ENCODE measurements at places on chromosomes 4 and X. TPM values are rescaled to one million over a fixed set of nuclear protein-coding genes. Genes with fewer than 3 reads are reported as not detected.
A peak's percentile ranks its signal among the peaks of the same experiment; 100 is the strongest.

- DNase-seq = peak; percentile 75
Observed at GRCh38 chrX:19677121-19677520, 161.8 kb upstream of the MAP3K15 start.

DNA sequence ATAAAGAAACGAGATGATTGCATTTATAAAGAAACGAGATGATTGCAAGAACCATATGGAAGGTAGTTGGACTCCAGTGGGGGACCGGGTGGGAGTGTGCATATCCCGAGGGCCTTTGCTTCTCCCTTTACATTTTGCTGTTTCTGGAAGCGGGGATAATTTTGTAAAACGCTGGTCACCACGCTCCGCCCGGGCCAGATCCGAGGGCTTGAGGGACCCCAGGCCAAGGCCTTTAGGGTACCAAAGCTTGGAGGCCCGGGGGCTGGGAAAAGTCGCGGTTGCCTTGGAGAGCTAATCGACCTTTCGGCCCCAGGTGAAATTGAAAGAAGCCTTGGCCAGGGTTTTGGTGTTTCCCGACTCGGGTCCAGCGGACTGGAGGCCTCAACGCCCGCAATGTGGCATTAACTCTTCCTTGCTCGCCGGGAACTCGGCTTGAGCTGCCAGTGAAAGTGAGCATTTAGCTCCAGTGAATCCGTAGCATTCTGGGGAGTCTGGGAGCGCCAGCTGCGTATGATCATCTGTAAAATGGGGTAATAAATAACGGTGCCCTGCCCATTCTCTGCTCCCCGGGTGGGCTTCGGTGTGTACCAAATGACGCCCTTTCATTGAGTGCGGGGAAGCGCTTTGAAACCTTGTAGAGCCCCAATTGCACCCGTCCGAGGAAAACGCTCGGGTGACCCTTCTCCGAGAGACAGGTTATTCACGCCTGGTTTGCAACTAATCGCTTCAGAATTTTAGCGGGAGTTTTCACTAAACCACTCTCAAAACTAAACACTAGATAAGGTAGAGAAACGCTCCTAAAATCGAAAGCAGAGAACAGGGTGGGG lies 4.5 kb downstream of the NKX3-2 start:
- no peak for DNase-seq

GRCh38 chr4:159497936-159498335 lies 395.1 kb downstream of the RAPGEF2 start:
- no peak for DNase-seq

DNA sequence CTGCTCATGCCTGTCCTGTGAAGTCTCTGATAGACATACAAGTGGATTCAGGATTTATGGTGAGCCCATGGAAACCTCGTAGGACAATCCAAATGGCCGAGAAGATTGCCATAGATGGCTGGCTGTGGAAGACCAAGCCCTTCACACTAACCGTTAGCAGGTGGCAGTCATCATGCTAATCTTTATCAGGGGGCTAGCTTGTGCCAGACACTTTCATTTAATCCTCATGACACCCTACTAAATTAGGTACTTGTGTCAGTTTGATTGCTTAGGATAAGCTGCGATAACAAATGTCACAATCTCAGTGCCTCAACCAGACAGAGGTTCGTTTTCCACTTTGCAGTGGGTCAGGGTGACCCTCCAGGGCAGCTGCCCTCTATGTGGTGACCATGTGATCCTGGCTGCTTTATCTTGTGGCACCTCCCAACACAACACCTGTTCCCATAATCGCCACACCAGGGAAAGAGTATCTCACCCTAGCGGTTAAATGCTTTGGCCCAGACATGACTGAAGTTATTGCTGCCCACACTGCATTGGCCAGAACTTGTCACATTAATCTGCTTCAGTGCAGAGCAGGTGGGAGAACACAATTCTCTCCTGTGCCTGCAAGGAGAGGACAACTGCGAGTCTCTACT lies 60.8 kb downstream of the REPS2 start:
- DNase-seq = peak; percentile 51

DNA sequence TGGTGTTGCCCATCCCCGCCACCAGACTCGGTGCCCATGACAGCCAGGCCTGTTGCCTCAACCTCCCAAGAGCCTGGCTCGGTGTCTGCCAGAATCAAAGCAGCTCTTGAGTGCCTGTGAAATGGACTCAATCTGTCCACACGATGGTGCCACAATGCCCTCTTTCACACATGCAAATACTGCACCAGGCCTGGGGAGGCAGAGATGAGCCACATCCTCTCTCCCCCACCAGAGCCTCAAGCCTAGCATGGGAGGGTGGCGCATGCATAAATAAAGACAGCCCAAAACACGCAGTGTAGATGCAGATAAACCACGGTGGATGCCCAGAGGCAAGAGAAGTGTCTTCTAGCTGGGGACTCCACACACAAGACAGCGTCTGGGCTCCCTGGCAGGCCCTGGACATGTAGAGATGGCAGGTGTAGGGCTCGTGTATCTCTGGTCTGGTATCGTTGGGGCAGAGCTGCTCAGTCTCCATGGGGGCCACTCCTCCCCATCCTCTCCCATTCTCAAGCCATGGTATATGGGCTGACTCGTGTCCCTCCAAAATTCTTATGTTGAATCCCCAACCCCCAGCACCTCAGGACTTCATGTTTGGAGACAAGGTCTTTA lies 65.6 kb downstream of the JAKMIP1 start:
- DNase-seq = peak; percentile 28

GRCh38 chr4:48777739-48778138 lies 2.3 kb downstream of the FRYL start:
- DNase-seq = no peak

DNA sequence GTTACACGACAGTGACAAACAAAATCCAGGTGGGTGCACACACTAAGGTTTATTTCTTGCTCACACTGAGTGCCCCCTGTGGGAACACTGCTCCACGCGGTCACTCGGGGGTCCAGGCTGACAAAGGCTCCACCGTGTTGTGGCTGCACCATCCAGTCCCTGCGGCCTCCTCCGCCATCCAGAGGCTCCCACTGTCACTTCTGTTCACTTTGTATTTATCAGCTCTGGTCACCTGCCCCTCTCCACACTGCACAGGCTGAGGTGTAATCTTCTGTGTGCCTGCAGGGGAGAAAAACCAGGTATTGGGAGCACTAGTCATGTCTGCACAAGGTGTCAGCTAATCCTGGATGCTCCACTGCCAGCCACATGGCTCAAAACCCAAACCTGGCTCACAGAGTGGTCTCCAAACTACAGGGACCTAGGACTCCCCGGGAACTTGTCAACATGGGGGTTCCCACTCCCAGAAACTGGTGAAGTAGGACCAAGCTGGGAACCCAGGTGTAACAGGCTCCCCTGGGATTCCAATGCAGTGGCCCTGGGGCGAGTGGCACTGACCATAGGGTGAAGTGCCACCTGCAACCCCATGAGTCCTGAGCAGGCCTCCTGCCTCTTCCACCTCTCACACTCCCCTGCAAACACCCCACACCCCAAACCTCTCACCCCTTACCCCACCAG lies 25.5 kb downstream of the HMX1 start:
- DNase-seq = no peak

GRCh38 chr4:56790691-56791091 lies 30.8 kb downstream of the SPINK2 start:
- DNase-seq = no peak

- DNase-seq = no peak
Observed at GRCh38 chr4:16230308-16230707, 4.0 kb upstream of the TAPT1 start.

- DNase-seq = no peak
Observed at GRCh38 chrX:32514986-32515385, 696.4 kb downstream of the DMD start.

GRCh38 chr4:85676850-85677590 lies 202.1 kb downstream of the ARHGAP24 start:
- peak; percentile 8 for DNase-seq

DNA sequence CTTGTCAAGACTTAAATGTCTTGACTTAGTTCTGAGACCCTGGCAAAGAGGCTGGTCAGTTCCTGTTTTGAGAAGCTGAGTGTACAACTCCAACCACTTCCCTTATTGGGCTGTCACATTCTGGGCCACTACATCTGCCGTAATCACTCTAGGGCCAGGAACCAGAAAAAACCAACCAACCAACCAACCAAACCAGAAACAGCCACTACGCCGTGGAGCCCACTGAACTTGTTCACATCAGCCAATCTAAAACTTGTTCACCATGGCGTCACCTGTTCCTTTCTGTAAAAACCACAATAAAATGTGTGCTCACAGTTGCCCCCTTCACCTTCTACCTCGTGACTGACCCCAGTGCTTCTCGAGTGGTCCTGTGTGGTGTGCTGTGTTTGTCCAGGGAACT lies 107.3 kb downstream of the JADE1 start:
- no peak for DNase-seq

- no peak for DNase-seq
Observed at GRCh38 chrX:19743386-19743785, 144.0 kb downstream of the SH3KBP1 start.

DNA sequence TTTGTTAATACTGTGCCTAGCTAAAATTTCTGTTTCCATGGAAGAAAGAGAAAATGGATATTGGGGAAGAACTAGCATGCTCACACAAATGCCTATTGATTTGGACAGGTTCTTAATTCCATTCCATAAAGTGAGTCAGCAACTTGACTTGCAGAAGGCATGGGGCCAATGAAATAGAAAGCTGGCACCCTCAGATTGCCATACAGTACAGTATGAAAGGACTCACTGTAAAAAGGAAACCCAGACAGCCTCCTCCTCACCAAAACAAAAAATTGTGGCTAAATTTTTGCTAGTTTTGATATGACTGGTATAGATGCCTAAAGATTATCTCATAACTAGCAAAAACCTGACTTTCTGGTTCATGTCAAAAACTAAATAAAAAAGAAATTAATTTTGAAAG lies 11.2 kb upstream of the TAB3 start:
- peak; percentile 23 for DNase-seq

- no peak for DNase-seq
Observed at GRCh38 chr4:17786567-17786966, 5.1 kb upstream of the FAM184B start.

NMU gene
- 8.5 TPM for total RNA-seq

LINC00632 gene
- total RNA-seq = 16.9 TPM

TNMD gene
- not detected for total RNA-seq

Measured in MCF 10A (cell line).